ENCODE measurements at places on chromosomes 6 and 20.

DNA sequence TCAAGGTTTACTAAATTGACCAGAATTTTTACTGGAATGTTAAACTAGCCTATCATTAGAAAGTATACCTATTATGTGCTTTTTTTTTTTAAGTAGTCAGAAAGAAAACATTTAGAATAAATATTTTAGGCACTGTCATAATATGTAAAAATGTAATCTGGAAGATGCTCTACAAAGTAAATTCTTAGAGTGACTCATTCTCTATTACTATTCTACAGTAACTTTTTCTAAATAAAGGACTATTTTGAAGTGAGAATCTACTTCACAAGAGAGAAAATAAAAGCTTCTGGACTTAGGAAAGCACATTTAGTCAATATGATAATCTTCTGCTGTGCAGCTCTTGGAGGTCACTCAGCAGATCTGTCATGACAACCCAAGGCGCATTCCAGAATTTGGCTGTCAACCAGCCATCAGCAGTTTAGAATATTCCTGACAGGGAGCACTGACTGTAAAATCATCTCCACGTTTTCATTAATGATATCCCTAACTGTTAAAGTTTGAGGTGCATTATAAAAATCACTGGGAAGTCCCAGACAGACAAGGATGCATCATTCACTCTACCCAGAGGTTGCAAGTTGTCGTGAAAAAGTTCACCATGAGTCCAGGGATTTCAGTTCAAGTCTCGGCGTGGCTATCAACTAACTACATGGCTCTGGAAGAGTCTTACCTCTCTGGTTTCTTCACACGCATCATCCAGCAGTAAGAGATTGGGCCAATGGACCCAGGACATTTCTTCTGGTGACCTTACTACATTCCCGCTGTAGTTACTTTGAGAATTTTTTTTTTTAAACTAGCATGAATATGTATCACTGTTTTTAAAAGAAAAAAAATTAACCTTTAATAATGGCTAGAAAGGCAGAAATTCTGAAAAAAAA is 374.9 kb downstream of the GJA1 start:
- DNase-seq, result no peak

DNA sequence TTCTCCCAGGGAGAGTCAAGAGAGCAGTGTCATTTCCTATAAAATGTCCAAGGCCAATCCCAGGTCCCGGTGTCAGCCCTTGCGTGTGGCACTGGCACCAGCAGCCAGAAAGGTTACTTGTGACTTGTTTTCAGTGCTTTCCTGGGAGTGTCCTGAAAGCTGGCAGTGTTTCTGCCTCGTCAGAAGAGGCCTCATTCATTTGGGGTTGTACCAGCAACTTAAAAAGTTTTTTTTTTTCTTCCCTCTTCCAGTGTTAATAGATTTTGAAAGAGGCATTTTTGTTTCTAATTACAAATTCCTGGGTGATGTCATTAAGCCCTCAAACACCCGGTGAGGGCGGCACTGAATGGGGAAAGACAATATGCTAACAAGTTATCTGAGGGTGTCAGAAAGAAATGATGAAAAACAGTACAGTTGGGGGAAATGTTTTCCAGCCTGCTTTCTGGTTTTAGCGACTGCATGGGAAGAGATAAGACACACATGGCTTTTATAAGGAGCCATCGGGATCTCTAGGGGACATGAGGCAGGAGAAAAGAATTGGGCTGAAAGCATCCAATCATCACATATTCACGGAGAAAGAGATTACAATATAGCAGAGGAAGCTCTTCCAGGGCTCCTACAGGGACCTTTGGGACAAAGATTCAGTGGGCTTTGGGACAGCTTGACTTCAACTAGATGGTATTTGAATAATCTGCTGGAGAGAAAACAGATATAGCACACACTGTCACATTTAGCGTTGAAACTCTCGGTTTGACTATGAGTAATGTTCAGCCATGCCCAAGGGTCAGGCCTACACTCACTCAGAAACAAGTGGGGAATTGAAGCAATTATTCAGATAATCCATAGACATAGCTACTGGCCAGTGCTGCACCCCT is 153.0 kb downstream of the BCAS1 start:
- DNase-seq, result no peak

DNA sequence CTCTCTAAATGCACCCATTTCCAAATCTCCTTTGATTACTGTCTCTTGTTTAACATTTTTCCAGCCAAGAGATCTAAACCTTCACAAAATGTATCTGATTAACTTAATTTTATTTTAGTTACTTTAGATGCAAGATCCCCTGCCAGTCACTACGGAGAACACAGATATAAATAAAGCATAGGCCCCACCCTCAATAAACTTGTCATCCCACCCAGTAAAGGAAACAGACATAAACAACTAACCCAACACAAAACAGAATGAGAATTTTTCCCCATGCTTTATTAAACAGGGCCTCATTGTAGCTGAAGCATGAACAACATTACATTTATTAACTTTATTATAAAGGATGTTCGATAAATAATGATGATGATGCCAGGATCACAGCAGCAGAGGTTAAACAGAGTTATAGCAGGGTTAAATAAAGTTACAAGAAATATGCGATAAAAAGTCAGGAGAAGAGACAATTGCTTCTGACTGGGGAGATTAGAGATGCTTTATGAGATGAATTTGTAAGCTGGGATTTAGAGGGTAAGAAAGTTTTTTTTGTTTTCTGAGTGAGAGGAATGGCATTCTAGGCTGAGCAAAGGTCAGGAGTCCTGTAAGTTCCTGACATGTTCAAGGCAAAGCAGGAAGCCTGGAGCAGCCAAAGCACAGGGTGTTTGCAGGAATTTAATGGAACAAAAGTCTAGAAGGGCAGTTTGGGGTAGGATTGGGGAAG is 41.1 kb downstream of the TFAP2A start:
- DNase-seq, result no peak

GRCh38 chr6:135331002-135331401 is 149.9 kb downstream of the MYB start:
- no peak for DNase-seq

- no peak for DNase-seq
Measured at GRCh38 chr6:19669206-19669605, 168.0 kb upstream of the ID4 start.

GRCh38 chr6:77463861-77464494 is 687 bp upstream of the HTR1B start:
- DNase-seq, result no peak
